Thyroid gland (tissue), 4 donors: ENCODE measurements at places on chromosomes 13 and 19. TPM values are rescaled to one million over a fixed set of nuclear protein-coding genes. Genes with fewer than 3 reads are reported as not detected.

DNA sequence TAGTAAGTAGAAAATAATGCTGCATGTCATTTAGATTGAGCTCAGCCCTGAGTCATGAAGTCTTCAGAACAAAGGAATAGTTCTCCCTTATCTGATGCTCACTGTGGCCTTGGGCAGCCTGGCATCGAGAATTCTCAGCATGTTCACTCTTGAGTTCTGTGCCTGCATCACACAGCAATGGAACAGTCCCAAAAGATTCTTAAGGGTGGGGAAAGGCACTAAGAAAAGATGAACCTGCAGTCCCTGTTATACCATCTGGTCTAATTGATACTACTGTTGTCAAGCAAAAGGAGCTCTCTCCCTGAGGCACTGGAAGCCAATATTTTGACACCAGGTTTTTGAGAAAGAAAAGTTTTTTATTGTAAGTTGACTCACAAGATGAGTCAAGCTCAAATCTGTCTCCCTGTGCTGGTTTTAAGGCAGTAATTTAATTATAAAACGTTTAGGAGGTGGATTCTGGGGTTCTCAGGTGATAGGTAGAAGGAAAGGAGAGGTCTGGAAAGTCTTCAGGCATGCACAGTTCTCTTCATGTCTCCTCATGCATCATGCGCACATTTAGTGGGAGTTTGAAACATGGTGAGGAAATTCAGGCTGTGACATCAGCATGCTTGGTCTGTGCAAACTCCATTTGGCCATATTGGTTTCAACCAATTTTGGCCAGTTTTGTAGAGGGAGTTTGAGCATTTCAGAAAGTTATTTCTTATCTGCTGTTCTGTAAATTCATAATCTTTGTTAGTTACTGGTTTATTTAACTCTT lies 38.1 kb upstream of the ZNF766 start:
- H3K36me3 ChIP-seq, result peaks cover 26% of the 10 kb centered on the region
- H3K4me1 ChIP-seq, result no peaks in the 10 kb centered on the region
- no peak overlapping the region for H3K4me3 ChIP-seq
- H3K27ac ChIP-seq, result no peak overlapping the region

SSC5D gene
- total RNA-seq, result 2.1 TPM

GRCh38 chr19:41479757-41480191 lies 36.8 kb downstream of the ERICH4 start:
- H3K4me1 ChIP-seq, result peaks cover 4% of the 10 kb centered on the region
- no peaks in the 10 kb centered on the region for H3K36me3 ChIP-seq
- DNase-seq, result no peak
- peak overlapping the region; percentile 59 for H3K27ac ChIP-seq
- H3K27me3 ChIP-seq, result no peaks in the 10 kb centered on the region
- H3K4me3 ChIP-seq, result no peak overlapping the region

GRCh38 chr19:3323026-3323425 lies 43.4 kb upstream of the NFIC start:
- DNase-seq, result no peak
- H3K4me3 ChIP-seq, result no peak overlapping the region
- H3K4me1 ChIP-seq, result no peaks in the 10 kb centered on the region
- H3K27me3 ChIP-seq, result no peaks in the 10 kb centered on the region
- H3K27ac ChIP-seq, result no peak overlapping the region

DNA sequence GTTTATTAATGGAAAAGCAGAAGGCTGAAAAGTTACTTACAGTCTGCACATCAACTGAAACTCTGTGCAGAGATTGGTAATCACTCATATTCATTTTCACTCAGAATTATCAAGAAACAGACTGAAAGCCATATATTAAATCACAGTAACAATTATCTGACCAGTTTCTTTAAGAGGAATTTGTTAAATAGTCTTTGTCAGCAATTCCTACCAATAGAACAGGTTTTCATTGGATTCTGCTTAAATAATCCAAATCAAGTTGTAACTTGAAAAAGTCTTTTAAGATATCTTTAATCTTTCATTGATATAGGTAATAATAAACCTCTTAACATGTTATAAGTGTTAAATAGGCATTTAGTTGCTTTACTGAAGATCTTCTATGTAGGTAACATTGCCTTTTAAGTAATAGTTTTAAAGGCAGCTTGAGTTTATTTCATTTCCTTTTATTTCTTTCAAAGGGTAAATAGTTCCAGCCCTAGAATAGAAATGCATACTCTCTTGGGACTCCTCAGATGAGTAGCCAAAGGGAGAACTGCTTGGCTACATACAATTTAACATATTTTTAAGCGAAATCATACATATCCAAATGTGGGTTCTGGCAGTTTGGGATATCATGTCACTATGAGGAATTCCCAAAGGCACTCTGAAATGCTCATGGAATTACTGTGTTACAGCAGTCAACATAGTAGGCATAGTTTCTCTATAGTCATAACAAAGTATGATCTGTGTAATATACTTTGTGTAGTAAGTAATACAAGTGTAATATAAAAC lies 326.0 kb upstream of the SPRY2 start:
- no peak for DNase-seq
- H3K36me3 ChIP-seq, result no peaks in the 10 kb centered on the region
- H3K27me3 ChIP-seq, result no peaks in the 10 kb centered on the region
- no peaks in the 10 kb centered on the region for H3K4me1 ChIP-seq
- H3K4me3 ChIP-seq, result no peak overlapping the region
